Stimulated activated effector memory CD8-positive, alpha-beta T cell treated with anti-CD3 and anti-CD28 coated beads, Interleukin-12 subunit alpha, Interleukin-12 subunit beta, amount 100 ng/mL, for 72 hours (primary cell): ENCODE measurements at places on chromosomes 2 and 18.

DNA sequence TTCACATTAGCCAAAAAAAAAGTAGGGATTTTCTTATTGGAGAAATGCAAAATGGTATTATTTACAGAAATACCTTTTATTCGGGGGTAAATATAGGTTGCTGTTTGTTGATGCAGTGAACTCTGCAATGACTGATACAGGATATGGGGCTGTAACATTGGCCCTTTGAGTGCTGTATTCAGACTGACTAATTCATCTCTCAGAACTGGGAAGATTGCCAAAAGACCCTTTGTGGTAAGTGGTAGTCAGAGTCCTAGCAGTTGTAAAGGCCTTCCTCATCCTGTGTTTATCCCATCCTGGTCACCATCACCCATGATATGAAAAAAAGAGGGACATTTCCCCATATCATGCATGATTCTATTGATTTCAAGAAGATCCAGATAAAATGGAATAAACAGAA lies 14.0 kb upstream of the DCC start:
- no peak for DNase-seq

DNA sequence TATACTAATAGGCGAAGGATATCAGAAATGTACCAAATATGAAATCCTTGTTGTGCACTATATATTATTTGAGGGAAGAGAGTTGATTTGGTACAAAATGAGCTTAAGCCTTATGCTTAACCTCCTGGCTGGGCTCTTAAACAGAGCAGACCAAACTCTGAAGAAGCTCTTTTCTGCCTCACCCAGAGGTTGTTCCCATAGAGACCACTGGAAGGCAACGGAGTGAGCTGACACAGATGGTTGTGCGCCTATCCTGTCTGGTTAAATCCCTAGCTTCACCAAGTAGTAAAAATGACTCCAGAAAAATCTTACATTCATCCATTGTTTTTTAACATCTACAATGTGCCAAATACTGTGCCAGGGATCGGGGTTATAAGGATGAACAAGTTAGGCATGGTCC lies 55.9 kb upstream of the NOL4 start:
- no peak for DNase-seq

GRCh38 chr2:60888853-60889252 lies 7.5 kb downstream of the REL start:
- no peak for DNase-seq

- no peak for DNase-seq
Measured at GRCh38 chr18:79609841-79610281, 69.7 kb upstream of the CTDP1 start.

- no peak for DNase-seq
Measured at GRCh38 chr2:201773990-201774389, 6.7 kb downstream of the ALS2 start.

DNA sequence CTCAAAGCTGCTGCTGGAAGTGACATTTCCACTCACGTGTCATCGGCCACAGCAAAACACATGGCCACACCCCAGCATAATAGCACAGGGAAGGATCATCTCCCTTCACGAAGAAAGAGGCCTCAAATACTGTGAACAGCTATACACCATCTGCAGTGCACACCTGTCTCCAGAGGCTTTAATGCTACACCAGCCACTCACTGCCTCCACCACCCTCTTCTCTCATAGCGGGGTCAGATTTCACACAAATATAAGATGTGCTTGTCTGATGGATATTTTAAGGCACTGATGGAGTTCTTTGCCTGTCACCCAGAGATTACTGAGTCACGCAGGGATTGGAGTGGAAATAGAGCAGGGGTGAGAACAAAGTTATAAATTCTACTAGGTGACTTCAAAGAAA lies 374.0 kb downstream of the ZNF516 start:
- DNase-seq = no peak

- no peak for DNase-seq
Measured at GRCh38 chr2:137991078-137991477, 26.8 kb downstream of the HNMT start.

GRCh38 chr2:215796140-215796855 lies 217.1 kb downstream of the MREG start:
- DNase-seq = no peak

DNA sequence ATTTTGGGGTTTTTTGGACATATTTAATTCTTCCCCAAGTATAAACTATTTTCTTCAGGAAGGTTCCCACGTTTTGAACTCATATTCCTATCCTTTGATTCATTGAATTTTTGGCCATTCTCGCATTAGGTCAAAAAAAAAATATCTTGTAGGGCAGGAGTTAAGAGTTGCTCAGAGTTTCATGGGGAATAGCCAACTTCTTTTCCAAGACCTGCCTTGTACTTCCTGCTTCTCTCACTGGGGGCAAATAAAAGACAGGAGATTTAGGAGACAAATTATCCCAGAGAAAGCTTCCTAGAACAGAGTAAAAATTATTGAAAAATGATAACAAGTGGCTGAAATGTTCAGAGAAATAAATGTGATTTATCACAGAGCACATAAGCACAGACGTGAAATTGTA lies 55.2 kb upstream of the BCL11A start:
- no peak for DNase-seq

- DNase-seq = no peak
Measured at GRCh38 chr2:63049211-63049969, 1.2 kb upstream of the OTX1 start.

- no peak for DNase-seq
Measured at GRCh38 chr18:48929941-48930713, 20.6 kb downstream of the SMAD7 start.

- DNase-seq = no peak
Measured at GRCh38 chr18:61350578-61350977, 17.3 kb downstream of the CDH20 start.

GRCh38 chr2:152490686-152491455 lies 155.9 kb downstream of the FMNL2 start:
- DNase-seq = no peak

GRCh38 chr2:2845267-2845666 lies 514.2 kb upstream of the MYT1L start:
- DNase-seq = no peak

DNA sequence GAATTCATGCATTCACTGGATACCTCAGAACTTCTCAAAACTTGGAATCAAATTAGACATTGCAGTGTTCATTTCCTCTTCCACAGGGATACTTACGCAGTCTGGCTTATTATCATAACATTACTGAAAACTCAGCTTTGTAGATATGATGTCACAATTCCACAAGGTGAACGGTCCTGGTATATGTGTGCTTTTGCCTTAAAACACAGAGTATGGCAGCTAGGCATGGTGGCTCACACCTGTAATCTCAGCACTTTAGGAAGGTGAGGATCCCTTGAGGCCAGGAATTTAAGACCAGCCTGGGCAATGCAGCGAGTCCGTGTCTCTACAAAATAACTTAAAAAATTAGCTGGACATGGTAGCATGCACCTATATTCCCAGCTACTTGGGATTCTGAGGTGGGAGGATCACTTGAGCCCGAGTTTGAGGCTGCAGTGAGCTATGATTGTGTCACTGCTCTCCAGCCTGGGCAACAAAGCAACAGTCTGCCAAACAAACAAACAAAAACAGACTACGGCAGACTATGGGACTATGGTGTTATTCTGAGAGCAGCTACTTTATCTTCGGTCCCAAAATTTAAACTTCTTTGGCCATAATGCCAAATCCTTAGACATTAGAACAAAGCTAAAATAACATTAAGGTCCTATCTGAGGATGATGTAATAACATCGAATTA lies 1191.9 kb upstream of the SLC39A10 start:
- peak; percentile 49 for DNase-seq

GRCh38 chr2:156423674-156424282 lies 12.4 kb upstream of the GPD2 start:
- no peak for DNase-seq

- DNase-seq = no peak
Measured at GRCh38 chr2:46275995-46276394, 21.2 kb upstream of the EPAS1 start.

DNA sequence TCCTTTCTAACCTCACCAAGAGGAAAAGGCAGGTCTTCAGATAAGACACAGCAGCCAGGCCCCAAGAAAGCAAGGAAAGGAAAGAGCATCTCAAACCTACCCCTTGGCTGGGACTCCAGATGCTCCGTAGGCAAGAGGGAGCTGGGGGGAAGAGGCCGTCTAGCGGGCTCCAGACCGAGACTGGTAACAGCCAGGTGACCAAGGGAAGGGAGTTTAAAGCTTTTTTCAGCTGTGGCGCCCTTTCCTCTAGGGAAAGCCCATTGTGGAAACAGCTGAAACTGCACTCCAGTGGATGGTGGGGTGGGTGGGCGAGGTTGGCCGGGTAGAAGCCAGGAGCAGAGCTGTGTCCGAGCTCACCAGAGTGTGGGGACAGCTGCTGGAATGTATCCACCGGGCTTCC lies 180.4 kb downstream of the KLHL29 start:
- no peak for DNase-seq

DNA sequence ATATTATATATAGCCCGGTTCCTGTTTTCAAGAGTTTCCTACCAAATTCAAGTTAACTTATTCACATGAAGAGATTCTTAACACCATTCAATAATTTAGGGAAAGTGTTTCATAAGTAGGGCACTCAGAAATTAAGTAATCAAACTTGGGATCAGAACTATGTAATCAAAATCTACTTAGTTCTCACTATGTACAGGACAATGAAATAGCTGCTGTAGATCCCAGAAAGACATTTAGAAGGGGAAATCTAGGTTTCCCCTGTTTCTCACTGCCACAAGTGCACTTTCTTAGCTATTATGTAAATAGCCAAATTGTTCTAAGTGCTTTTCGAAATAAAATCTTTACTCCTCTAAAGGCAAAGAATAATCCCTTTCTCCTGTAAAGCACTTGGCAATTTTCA lies 493.6 kb upstream of the SETBP1 start:
- DNase-seq = no peak

DNA sequence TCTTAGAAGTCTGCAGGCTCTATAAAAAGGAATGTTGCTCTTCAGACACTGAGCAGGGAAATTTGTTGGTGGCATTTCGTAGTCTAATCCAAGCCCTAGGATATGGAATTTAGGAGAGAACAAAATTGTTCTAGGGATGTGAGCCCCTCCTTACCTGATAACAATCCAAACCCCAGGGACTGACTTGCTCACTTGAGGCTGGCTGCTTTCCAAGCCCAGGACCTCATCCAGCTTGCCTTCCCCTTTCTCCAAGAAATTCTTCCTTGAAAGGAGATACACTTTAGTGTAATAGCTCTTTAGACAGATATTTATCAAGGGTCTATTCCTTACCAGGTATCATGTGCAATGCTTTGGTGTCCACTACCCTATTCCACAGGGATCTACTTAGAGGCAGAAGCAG lies 279.8 kb downstream of the C1D start:
- no peak for DNase-seq

GRCh38 chr18:770583-770961 lies 41.5 kb downstream of the YES1 start:
- DNase-seq = no peak

DNA sequence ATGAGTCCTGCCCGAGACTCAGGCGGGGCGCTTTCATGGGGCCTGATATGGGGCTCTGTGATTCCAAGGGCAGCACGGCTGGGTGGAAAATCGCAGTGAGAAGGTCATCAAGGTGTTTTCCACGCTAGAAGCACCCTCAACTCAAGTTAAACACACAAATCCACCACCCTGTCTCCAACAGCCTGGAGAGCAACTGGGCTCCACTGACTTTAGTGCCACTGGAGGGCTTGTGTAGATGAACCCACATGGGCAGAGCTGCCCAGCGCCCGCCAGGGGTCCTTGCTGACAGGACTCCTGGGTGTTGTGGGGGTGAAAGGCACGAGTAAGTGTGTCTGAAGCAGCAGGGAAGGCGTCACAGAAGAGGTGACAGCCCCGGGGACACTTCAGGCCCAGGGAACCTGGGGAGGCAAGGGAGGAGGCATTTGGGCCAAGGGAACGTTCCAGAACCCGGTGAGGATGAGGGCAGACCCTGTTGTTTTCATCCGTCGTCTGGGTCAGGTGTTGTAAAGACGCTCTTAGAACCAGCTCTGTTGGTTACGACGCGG lies 51.8 kb upstream of the CTDP1 start:
- DNase-seq = no peak

- DNase-seq = peak; percentile 72
Measured at GRCh38 chr2:85887566-85888019, 1.2 kb downstream of the ST3GAL5 start.
